ENCODE measurements at places on chromosomes 7 and 10.
A peak's percentile ranks its signal among the peaks of the same experiment; 100 is the strongest.

GRCh38 chr10:8044908-8045725 is 9.4 kb upstream of the GATA3 start:
- no peak for DNase-seq

- DNase-seq = no peak
Observed at GRCh38 chr7:91465595-91466061, 201.4 kb downstream of the FZD1 start.

GRCh38 chr10:110980807-110981206 is 61.4 kb downstream of the SHOC2 start:
- no peak for DNase-seq

DNA sequence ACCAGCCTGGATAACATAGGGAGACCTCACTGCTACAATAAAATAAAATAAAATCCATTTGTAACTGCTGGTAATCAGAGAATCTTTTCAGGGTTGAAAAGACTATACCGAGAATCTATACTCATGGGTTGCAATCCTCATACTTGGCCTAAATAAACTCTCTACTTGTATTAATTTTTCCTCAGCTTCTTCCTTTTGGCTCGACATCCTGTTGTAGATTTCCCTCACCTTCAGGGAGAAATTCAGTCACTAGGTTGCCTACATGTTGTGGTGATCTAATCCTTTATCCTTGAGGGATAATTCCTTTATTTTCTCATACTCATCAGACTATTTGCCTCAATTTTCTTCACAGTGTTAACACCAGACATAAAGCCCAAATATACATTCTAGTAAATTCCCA is 1093.4 kb downstream of the SORCS3 start:
- DNase-seq = no peak

- DNase-seq = no peak
Observed at GRCh38 chr10:119235356-119235755, 28.0 kb downstream of the GRK5 start.

GRCh38 chr10:123994417-123995081 is 98.8 kb downstream of the CHST15 start:
- peak; percentile 52 for DNase-seq

- DNase-seq = no peak
Observed at GRCh38 chr7:906776-907157, 30.4 kb downstream of the GET4 start.

DNA sequence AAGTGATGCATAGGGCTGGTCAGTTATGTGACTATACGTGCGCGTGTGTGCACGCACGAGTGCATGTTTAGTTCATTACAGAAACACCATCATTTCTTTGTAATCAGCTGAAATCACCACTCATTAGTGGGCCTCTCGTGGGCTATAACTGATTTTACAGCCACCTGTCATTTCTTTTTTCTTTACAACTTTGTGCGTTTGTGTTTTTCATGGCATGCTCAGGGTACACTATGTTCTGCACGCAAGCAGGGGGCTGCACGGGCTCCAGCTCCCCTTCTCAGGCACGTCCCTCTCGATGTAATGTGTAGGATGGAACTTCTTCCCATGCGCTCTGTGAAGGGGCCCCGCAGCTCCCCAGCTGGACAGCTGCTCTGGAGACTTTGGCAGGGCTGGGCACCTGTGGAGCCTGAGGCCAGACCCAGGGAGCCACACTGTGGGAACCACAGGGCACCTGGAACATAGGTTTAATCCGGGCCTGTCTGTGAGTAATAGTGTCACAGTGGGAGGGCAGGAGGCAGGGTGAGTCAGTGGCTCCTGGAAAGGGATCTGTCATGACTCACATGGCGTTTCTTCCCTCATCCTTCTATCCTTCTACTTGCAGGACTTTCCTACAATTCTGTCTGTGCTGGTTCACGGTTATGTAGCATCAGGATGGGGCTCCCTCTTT is 4.9 kb downstream of the GCK start:
- no peak for DNase-seq

DNA sequence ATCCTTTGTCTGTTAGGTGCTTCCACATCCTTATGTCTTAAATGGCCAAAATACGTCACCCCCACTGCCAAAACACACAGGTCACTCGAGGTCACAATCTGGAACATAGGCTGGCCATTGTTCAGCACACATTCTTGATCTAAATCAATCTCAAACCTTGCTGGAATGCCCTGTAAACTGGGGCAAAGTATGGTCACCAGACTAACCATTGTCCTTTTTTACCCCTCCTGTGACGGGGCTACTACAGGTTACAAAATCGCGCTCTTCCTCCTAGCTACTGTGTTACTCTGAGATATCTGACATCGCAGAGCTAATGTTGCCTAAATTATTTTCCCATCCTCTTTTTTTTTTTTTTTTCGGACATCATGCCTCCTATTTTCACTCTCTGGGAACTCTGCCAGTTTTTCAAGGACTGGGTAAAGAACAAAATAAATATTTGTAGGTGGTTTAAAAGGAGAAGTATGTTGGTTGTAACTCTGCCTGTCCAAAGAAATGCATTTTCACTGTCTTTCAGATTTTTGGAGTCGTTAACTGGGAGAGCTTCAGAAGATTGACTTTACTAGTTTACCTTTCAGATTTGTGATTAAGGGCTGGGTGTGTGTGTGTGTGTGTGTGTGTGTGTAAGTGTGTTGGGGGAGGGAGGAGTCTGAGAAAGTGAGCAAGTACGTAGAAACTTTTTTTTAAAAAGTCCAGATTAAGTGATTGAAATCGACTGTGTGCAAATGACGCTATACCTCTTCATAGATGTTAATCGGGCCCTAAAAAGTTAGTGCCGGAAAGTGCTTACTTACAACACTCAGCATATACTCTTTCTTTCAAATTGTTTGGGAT is 942 bp upstream of the KIAA1217 start:
- no peak for DNase-seq

- DNase-seq = no peak
Observed at GRCh38 chr7:30321089-30321881, 36.9 kb downstream of the ZNRF2 start.

DNA sequence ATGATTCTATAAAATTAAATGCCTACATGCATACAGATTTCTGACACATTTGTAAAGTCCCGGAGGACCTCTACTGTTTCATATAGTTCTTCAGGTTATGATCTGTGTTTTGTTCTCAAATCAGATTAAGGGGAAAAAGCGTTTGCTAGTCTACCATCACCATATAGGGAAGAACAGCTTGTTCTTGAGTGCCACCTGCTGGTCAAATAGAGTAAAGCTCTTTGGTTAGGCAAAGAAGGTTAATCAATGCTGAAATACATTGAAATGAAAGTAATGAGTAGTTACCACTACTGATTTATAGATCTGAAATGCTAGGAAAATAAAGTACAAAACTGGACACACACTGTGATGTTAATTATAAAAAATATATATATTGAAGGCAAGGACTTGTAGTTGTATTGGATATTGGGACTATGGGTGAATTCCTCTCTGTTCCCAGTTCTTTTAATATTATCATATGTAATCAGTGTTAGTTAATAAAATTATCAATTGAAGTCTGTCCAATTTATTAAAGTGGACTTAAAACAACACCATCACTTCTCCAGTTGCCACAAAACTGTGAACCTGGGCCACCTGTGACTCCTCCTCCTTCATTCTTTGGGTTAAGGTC is 72.6 kb upstream of the PDLIM1 start:
- DNase-seq = no peak

DNA sequence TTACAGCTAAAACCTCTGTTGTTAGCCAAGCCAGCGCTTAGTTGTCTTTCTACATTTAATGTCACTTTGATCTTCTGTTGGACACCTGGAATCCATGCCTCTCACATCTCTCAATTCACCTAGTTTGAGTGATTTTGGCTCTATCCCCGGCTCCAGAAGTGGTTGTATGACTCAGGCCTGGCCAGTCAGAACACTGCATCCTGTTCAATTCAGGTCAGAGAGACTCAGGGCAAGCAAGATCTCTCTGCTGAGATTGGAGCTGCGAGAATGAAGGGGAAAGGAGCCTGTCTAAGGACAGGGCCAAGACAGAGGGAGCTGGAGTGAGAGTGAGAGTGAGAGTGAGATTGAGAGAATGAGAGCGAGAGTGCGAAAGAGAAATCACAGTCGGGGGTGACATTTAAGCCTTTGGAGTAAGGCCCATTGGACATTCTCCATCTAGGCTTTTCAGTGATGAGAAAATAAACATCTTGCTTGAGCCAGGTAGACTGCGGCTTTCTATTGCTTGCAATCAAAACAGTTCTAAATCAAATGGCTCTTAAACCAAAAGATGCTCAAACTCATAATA is 83.3 kb upstream of the DYNC1I1 start:
- no peak for DNase-seq

All from stimulated activated CD4-positive, alpha-beta T cell treated with anti-CD3 and anti-CD28 coated beads, Interleukin-1b, Interleukin-23, amount 100 ng/mL, for 1 hour (primary cell).